ENCODE measurements at places on chromosomes 2 and 18.

DNA sequence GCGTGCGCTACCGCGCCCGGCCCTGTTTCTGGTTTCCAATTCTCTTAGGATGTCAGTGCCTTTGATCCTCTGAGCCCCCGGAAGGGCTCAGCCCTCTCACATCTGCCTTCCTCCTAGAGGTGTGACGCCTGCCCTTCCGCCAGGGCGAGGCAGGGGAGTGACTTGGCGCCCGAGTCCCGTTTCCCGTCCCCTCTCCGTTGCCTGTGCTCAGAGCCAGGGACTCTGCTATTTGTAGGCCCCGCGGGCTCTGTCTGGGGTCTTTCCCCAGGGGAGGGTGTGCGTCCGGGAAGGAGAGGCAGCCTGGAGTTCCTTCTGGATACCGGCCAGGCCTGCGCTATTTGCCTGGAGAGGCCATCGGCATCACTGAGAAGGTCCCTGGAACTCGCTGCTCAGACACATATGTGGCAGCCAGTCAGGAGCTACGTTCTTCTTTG, 103.7 kb upstream of the TAF1B start:
- no peak for DNase-seq

DNA sequence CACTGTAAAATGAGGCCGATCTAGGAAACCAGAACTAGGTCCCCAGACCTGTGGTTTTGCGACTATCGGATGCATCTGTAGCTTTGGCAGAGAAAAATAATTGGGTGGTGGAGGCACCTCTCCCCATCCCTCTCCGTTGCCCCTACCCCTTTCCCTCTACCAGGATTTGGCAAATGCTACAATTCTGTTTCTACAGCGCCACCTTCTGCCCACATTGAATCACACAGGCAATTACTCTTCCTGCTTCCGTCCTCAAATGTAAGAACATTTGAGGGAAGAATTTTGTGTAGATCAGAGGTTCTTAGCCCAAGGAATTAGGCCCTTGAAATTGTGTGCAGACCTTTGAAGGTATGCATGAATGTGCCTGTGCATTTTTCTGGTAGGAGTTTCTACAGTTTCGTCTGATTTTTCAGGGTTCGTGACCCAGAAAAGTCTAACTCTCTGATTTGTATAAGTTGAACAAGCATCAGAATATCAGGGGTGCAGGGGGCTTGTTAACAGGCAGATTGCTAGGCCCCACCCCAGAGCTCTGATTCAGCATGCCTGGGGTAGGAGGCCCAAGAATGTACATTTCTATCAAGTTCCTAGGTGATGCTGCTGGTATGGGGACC, 11.2 kb downstream of the ATP6V1B1 start:
- DNase-seq, result peak; percentile 24

DNA sequence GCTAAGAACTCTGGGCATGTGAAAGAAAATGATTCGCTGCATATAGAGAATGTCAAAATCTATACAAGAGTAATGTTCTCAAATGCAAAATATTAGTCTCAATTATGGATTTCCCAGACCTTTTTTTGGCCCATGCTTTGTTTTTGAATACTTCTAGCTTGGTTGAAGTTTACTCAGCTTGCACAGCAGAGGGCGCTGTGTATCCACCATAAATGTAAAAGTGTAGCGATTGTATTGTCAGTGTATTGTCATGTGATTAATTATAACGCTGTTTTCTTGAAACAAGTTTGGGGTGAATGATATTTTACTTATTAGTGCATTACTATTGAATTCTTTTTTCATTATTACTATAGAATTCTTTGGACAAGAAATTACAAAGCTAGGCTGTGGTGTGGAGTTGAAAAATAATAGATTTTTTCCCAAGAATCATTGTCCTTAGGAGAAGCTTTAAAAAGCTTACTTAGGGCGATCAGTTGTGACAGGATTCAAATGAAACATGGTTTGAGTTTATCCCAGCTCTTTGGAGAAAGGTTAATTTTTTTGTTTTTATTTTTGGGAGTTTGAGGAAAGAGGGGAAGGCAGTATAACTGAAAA, 98.3 kb downstream of the PIK3C3 start:
- no peak for DNase-seq

- no peak for DNase-seq
Observed at GRCh38 chr2:241015439-241015838, 17.0 kb downstream of the SNED1 start.

- no peak for DNase-seq
Observed at GRCh38 chr2:38948995-38949394, 59.3 kb downstream of the ARHGEF33 start.

- DNase-seq, result no peak
Observed at GRCh38 chr2:137772451-137772850, 191.8 kb upstream of the HNMT start.

GRCh38 chr2:11903085-11903606, 156.7 kb downstream of the LPIN1 start:
- no peak for DNase-seq

DNA sequence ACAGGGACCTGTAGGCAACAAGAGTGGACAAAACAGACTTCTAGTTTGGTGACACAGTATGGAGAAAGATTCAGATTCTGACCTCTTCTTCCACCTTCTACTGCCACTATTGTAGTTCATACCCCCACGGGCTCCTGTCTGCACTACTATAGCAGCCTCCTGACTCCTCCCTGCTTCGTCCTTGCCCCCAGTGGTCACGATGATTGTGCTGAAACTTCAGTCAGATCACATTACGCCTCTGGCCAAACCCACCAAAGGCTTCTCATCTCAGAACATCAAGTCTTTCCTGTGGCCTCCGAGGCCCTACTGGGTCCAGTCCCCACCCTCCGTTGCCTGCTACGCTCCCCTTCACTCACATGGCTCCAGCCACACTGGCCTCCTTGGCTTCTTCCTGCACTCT, 147.6 kb downstream of the CYP26B1 start:
- DNase-seq, result no peak

DNA sequence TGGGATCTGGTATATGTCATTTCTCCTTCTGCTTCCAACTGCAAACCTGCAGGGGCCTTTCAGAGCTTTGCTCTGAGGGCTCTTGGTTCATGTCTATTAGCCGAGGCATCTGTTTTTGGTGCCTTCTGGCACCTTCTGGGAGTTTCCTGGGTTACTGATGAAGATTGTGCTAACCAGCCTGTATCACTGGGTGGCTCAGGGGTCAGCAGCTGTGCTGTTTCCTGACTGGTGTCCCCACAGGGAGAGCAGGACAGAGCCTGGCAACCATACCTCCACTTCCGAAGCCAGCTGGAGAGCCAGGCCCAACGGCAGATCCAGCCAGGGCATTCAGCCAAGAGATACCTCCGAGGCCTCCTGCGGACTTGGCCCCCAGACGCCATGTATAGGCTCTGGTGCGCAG, 17.5 kb downstream of the KIAA2012 start:
- DNase-seq, result no peak

DNA sequence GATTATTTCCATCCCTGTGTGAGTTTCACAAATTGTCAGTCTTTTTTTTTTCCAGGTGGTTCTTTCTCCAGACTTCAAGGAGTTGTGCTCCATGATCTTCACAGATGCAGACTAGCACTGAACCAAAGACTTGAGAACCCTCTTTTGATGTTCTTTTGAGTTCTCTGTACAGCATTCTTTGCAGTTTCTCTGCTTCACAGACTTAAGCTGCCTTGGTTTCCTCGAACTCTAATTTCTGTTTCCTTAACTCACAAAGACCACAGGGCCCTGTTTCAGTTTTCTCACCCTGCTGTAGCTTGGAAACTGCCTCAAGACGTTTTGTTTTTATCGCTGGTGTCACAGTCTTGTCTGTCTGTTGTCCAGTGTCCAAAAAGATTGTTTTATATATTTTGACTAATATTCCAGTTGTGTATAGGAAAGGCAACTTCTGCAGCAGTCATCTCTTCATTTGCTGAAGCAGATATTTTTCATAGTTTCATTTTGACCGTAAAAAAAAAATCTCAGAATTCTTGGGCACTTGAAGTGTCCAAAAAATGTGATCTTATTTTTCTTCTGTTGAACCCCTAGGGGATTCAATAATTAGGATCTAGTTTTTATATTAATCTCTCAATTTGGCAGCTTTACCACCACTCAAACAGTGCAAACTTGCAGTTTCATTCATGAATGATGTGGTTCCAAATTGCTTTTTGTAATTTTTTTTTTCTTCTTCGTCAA, 97.0 kb upstream of the MC4R start:
- DNase-seq, result no peak

DNA sequence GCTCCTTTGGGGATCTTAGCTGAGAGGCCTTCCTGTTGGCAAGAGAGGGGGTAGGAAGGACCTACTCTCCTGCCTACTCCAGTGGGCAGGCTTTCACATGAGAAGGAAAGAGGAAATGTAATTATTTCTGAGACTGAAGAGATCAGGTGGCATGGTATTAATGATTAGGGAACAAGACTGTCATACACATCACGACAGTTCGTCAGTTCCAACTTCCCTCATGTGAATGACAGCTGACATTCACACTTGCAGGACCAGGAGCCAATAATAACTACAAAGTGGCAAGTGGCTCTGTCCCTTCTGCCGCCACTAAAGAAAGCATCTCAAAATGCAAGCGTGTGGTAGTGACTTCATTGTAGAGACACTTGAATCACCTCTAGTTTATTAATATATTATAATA, 90.0 kb downstream of the ZCCHC2 start:
- no peak for DNase-seq
